ENCODE measurements at places on chromosomes 5 and 9. TPM values are rescaled to one million over a fixed set of nuclear protein-coding genes. Genes with fewer than 3 reads are reported as not detected.

DNA sequence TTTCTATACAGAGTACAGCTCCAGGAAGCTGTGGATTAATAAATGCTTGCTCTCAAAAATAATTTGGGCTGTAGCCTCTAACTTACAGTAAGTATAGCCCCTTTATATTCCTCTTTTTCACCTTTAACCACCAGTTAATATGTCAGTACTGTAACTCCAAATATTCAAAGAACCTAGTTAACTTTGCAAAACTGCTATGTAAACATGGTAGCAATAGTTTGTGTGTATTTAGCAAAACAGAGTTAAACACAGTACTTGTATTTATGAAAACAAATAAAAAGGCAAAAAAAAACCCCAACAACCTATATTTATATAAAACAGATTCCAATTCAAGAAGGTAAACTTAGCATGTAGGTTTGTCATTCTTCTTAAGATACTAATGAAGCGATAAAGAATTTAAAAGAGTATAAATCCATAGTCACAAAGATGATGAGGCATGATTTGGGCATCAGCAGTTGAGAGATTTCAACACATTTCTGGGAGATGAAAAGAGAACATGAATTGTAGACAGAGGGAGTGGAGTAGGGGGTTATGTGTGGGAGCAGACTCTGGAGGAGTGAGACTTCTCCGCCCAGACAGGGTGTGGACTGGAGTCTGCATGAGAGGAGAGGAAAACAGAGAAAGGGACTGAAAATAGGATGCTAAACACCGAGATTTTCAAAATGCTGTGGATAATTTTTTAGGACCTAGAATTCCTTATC is 47.0 kb upstream of the F2RL1 start:
- no peak for DNase-seq

- peak; percentile 55 for DNase-seq
Measured at GRCh38 chr9:137235424-137236237, 4.9 kb downstream of the SLC34A3 start.

GRCh38 chr5:178058321-178059012 is 54.9 kb upstream of the N4BP3 start:
- no peak for DNase-seq

- DNase-seq: no peak
Measured at GRCh38 chr9:87862536-87863268, 20.0 kb upstream of the SPATA31E1 start.

PCDHGB2 gene
- total RNA-seq: 4.1 TPM

DNA sequence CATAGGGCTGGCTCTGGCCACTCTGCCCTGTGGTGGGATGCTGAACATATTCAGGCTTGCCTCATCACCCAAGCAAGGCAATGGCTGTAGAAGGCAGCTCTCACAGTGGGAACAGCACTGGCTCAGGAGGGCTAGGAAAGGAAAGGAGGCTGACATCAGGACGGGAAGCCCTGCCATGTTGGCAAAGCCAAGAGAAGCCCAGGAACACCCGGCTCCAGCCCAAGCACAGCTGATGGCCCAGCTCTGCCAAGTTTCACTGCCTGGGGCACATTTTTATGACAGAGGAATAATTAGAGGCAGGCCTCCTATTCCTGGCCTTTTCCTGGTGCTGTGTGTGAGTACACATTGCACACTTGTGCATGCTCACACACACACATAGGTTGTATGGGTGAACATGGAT is 163.6 kb upstream of the SMIM23 start:
- DNase-seq: no peak

SHISAL2B gene
- total RNA-seq: 11.1 TPM

- no peak for DNase-seq
Measured at GRCh38 chr5:133845271-133845670, 123.2 kb downstream of the C5orf15 start.

PCDH12 gene
- not detected for total RNA-seq

DNA sequence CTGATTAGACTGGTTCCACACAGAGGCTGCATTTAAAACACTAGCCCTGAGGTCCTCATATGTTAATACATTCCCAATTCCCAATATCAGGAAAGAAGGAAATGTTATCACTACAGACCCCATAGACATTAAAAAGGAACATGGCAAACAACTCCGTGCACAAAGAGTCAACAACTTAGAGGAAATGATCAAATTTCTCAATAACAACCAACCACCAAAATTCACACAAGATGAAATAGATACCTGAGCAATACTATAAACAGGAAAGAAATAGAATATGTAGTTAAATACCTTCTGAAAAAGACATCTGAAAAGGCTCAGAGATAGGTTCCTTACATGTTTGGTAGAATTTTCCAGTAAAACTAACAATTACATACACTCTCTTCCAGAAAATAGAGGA is 28.9 kb downstream of the SEMA4D start:
- no peak for DNase-seq

ARL14EPL gene
- total RNA-seq: not detected

DNA sequence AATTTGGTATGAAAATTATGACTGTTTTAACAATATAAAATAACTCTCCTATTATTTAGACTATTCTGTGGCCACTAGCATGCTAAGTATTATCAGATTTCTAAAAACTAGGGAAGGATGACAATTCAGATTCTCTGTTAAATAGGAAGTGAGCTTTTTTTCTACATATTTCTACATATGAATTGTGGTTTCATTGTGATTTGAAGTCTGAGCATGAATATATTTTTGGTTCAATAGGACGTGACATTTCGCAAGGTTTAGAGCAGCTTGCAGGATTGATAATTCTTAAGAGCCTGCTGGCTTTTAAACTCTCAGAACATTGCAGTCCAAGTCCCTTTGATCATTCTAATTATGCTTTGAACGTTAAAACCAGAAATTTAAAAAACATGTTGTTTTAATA is 82.9 kb downstream of the ADGRV1 start:
- DNase-seq: no peak

DNA sequence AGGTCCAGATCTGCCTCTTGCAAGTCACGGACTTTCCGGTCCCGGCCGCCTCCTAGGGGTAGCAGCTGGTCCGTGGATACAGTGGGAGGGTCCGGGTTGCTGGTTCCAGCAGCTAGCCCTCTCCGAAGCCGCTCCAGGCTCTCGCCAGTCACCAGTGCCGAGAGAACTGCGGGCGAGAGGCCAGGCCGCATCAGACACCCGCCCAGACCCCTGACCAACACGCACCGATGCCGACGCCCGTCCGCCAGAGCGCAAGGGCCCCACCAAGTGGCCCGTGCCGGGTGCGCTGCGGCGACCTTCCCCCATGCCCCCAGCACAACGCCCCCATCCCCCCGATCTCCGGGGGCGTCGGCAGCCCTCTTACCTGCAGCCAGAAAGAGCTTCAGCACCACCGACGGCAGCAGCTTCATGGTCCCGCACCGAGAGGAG is 470 bp downstream of the HBEGF start:
- peak; percentile 74 for DNase-seq

PPP2CA gene
- 178 TPM for total RNA-seq

DNA sequence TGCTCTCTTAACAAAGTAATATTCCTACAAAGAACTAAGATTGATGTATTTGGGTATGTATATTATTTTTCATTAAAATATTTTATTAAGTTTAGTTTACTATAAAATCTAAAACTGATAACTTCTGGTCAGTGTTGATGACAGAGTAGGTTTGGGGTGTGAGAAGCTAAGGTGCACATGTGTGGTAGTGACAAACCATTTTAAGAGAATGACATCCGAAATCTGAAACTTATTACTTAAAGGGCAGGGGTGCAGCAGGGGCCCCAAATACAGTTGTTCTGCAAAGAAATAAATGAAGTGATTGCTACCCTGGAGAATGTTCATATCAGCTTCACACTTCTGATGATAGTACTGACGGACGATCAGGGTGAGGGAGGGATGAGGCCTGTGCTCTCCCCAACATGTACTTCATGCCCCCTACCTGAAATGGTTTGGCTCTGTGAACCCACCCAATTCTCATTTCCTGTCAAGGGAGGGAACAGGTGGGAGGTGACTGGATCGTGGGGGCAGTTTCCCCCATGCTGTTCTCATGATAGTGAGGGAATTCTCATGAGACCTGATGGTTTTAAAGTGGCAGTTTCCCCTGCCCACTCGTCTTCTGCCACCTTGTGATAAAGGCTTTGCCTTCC is 125.3 kb upstream of the RFX3 start:
- no peak for DNase-seq

SV2C gene
- 0.05 TPM for total RNA-seq

SLC6A3 gene
- total RNA-seq: 0.53 TPM

MLANA gene
- not detected for total RNA-seq

GRCh38 chr5:84599964-84600363 is 215.3 kb upstream of the EDIL3 start:
- DNase-seq: peak; percentile 35
